Fibroblast of skin of left biceps (primary cell): ENCODE measurements at places on chromosomes 2 and 18.

DNA sequence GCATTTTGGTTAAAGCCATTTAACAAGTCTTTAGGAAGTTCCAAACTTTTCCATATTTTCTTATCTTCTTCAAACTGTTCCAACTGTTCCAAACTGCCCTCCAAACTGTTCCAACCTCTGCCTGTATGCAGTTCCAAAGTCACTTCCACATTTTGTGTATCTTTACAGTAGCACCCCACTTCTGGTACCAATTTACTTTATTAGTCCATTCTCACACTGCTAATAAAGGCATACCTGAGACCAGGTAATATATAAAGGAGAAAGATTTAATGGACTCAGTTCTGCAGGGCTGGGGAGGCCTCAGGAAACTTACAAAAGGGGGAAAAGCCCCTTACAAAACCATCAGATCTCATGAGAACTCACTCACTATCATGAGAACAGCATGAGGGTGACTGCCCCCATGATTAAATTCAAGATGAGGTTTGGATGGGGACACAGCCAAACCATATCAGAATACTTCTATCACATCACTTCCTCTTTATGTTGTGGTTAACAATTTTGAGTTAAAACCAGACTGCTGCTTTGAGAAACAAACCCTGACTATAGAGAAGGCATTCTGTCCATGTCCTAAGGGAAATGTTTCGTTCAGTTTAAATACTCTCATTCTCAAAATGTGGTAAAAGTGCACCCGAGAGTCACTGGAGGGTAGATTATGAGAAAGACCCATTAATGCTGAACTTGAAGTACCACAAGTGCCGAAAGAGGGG lies 11.0 kb downstream of the IL18R1 start:
- DNase-seq = no peak

- DNase-seq = no peak
Observed at GRCh38 chr2:191675807-191676721, 1.9 kb upstream of the NABP1 start.

DNA sequence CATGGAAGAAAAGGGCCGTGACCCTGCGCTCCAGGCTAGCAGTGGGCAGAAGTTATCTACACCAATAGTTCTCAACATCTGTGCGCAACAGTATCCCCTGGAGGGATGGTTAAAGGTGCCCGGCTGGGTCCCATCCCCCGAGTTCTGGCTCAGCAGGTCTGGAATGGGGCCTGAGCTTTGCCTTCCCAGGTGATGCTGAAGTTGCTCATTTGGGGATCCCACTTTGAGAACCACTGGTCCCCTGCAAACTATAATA lies 31.1 kb downstream of the DNMT3A start:
- no peak for DNase-seq

GRCh38 chr18:60417946-60418345 lies 45.4 kb upstream of the MC4R start:
- DNase-seq = no peak

DNA sequence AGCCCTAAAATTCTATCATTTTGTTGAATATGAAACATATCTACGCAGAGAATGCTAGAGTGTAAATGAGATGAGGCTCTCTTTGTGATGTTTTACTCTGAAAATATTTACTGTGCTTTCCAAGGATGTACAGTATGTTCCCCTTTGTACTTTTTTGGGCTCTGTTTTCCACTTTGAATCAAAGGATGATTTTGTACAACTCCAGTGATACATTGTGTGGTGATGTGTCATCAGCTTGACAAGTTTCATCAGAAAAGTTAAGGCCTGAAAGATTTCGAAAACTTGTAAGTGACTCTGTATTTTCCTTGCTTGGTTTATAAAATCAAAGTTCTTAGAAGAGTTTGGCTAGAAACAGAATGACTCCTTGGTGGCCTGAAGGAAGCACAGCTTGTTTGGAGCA lies 206.3 kb downstream of the LTBP1 start:
- peak; percentile 63 for DNase-seq
